ENCODE measurements at places on chromosomes 6 and 20. TPM values are rescaled to one million over a fixed set of nuclear protein-coding genes. Genes with fewer than 3 reads are reported as not detected.

CRISP3 gene
- not detected for total RNA-seq

DNA sequence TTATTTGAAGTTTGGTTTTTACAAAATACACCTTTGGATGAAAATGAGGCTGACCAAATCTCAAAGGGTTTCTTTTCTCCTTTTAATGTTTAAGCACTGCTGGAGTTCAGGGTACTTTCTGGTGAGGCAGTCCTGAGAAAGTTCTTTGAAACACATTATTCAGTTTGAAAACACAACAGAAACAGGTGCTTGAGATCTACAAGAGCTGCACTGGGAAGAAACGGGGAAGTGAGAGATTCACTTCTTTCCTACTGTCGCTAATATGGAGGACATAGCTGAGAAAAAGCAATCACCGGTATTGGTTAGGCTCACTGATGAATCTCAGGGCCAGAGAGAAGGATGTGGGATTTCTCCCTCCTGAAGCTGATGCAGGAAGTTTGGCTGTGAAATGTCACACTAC is 22.9 kb upstream of the TMEM170B start:
- no peak for DNase-seq

GRCh38 chr20:23437126-23437899 is 2.2 kb upstream of the CSTL1 start:
- DNase-seq: no peak

DNA sequence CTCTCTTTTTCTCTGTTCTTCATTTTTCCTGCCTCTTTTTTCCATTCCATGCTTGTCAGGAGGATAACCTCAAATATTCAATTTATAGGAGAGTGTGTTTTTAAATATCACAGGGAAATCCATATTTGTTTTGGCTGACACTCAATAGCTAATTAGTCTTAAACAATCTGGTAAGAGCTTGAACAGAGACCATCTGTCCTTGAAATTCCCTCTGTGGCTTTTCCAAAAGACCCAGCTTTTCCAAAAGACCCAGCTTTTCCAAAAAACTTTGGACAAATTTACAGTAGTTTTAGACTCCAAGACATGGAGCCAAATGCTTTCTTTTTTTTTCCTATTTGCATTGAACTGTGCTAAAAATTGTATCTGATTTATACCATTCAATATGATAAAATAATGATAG is 127.4 kb upstream of the FAM83B start:
- no peak for DNase-seq

Data from fibroblast of villous mesenchyme (primary cell).